Astrocyte (in vitro differentiated cells and primary cell): ENCODE measurements at places on chromosomes 4 and X. TPM values are rescaled to one million over a fixed set of nuclear protein-coding genes. Genes with fewer than 3 reads are reported as not detected.

SCRG1 gene
- 4.3 and 7.3 TPM in 2 replicates for total RNA-seq

ATP2B3 gene
- total RNA-seq, result 0.46 and 0.52 TPM in 2 replicates

NEXMIF gene
- 0.48 TPM in 2 replicates for total RNA-seq

CLDN34 gene
- total RNA-seq, result 0.36 TPM in 1 of 2 replicates, not detected in the other

MAGEC3 gene
- not detected in 2 replicates for total RNA-seq

CSAG1 gene
- 0.75 and 1.2 TPM in 2 replicates for total RNA-seq

ATP11C gene
- total RNA-seq, result 20.1 and 24.6 TPM in 2 replicates

- H3K36me3 ChIP-seq, result no peaks in the 10 kb centered on the region
- H3K4me3 ChIP-seq, result no peak overlapping the region
- no peak for DNase-seq
- peaks cover 4% of the 10 kb centered on the region for H3K27me3 ChIP-seq
- peaks cover 5% of the 10 kb centered on the region for H3K4me1 ChIP-seq
- no peak overlapping the region for H3K27ac ChIP-seq
These were observed 14.5 kb downstream of the FHDC1 start for GRCh38 chr4:152950402-152951274.

GRCh38 chr4:98232202-98232601 lies 29.0 kb upstream of the RAP1GDS1 start:
- no peaks in the 10 kb centered on the region for H3K27me3 ChIP-seq
- no peak for DNase-seq
- H3K27ac ChIP-seq, result no peak overlapping the region
- H3K36me3 ChIP-seq, result no peaks in the 10 kb centered on the region
- no peak overlapping the region for H3K4me3 ChIP-seq
- no peaks in the 10 kb centered on the region for H3K4me1 ChIP-seq

GRCh38 chr4:169286562-169287301 lies 16.0 kb upstream of the SH3RF1 start:
- no peak for DNase-seq
- no peak overlapping the region for H3K27ac ChIP-seq
- H3K27me3 ChIP-seq, result no peaks in the 10 kb centered on the region

- no peak overlapping the region for H3K4me3 ChIP-seq
- no peaks in the 10 kb centered on the region for H3K27me3 ChIP-seq
- H3K27ac ChIP-seq, result no peak overlapping the region
- DNase-seq, result no peak
- H3K36me3 ChIP-seq, result peaks cover 9% of the 10 kb centered on the region
- no peaks in the 10 kb centered on the region for H3K4me1 ChIP-seq
These were observed 40.5 kb downstream of the NFKB1 start for GRCh38 chr4:102541697-102542096.

DNA sequence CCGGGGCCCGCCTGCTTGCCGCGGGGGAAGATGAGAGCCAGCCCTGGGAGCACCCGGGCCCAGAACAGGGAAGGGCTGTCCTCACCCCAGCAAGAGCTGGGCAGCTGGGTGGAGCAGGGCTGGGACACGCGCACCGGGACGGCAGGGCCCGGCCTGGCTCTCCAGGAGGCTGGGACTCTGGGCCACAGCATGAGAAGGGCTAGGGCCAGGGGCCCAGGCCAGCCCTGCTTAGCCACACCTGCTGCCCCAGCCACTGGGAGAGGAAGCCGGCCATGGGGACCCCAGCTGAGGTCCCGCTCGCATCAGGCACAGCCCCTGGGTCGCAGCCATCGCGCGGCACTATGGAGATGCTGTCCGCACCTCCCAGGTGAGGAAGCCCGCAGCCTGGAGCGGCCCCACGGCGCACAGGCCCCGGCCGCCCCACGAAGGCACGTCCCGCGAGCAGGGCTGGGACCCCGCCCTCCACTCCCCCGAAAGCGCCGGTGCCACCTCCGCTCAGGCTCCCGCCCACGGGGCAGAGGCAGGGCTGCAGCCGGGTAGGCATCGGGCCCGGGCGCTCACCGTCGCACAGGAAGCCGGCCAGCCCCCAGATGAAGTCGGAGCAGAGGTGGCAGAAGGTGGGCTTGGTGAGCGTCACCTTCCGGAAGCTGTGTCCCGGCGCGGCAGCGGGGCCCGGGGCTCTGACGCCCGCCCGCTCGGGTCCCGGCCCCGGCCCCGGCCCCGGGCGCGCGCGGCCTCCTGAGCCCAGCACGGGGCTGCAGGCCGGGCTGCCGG lies 531 bp downstream of the DGKQ start:
- H3K4me3 ChIP-seq, result peak overlapping the region; percentile 68
- no peak overlapping the region for H3K27ac ChIP-seq
- H3K27me3 ChIP-seq, result no peaks in the 10 kb centered on the region
- DNase-seq, result no peak
- H3K36me3 ChIP-seq, result no peaks in the 10 kb centered on the region
- peaks cover 10% of the 10 kb centered on the region for H3K4me1 ChIP-seq

DNA sequence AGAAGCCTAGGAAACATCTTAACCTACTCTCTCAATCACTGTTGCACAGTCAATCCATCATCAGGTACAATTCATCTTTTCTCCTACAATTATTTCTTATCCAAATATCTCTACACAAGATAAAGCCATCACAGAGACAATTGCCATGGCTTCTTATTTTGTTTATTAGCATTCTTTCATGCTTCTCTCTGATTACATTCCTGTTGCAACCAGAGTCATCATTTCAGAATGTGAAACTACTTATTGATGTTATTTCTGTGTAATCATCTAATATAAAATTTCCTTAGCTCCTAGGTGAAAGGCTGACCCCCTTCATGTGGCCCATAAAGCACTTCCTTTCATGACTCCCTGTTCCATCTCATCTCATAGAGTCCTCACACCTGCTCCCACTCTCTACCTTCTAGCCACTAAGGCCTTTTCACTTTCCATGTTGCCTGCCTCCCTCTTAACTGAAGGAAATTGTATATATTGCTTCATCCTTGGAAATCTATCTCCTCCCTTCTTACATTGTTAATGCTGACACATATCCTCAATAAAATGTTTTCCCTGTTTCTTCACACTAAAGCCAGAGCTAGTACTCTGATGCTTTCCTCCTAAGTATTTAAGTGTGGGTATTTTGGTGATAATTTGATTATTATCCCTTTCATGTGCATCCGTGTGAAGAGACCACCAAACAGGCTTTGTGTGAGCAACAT lies 829.9 kb downstream of the FAT4 start:
- no peaks in the 10 kb centered on the region for H3K4me1 ChIP-seq
- no peak overlapping the region for H3K27ac ChIP-seq
- H3K36me3 ChIP-seq, result no peaks in the 10 kb centered on the region

- no peak overlapping the region for H3K27ac ChIP-seq
- H3K27me3 ChIP-seq, result no peaks in the 10 kb centered on the region
- no peaks in the 10 kb centered on the region for H3K4me1 ChIP-seq
- DNase-seq, result peak; percentile 40
- no peak overlapping the region for H3K4me3 ChIP-seq
These were observed 70.2 kb upstream of the TLR3 start for GRCh38 chr4:185998791-185999190.

DNA sequence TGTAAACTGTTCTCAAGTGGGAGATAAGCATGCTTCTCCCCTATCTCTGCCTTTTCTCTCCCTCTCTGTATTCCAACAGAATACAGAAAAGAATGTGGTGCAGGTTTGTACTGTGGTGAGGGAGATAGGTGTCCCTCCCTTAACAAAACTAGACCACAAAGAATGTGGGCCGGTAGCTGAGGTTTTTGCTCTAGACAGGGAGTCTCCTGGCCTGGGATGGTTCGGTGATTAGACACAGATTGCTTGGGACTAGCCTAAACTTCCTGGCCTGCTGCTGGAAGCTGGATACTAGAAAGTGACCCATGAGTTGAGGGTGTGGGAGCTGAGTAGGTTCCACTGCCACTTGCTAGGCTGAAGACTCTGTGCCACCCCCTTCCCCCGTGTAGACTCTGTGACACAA lies 143.0 kb downstream of the CXXC4 start:
- H3K27ac ChIP-seq, result no peak overlapping the region
- DNase-seq, result peak; percentile 0
- no peaks in the 10 kb centered on the region for H3K4me1 ChIP-seq
- H3K4me3 ChIP-seq, result no peak overlapping the region
- no peaks in the 10 kb centered on the region for H3K36me3 ChIP-seq
